ENCODE measurements at places on chromosomes 12 and 14.
A peak's percentile ranks its signal among the peaks of the same experiment; 100 is the strongest.

DNA sequence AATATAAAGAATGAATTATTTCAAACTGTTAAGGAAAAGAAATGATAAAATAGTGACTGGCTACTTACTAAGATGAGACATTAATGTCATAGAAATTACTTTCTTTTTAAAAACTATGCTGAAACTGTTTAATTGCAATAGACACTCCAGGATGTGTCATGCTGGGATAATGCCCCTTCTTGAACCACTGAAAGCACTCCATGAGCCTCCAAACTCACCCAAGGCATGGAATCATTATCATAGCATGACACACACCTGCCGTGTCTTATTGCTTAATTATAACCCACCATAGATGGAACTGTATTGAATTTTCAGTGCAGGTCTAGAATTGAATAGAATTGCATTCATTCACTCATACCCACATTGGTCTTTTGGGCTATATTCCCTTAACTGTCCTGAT lies 4.3 kb downstream of the MBIP start:
- no peak overlapping the region for H3K4me3 ChIP-seq
- H3K36me3 ChIP-seq = no peaks in the 10 kb centered on the region
- H3K4me1 ChIP-seq = peaks cover 18% of the 10 kb centered on the region
- no peak for DNase-seq
- H3K27me3 ChIP-seq = no peaks in the 10 kb centered on the region

DNA sequence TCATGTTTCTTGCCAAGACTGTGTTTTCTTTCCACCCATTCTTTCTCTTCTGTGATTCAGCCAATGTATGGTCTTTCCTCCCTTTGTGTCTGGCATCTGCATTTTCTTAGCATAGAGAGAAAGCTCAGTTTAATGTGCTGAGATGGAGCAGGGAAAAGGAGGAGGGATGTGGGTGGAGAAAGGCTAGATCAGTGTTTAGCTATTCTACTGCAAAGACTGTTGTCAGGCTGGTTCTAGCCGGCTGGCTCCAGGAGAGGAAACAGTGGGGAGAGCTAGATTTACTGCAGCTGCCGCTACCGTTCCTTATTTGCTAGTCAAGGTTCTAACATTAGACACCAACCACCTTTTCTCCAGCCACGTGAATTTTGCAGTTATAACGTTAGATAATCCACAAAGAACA lies 5.2 kb upstream of the RIMKLB start:
- no peaks in the 10 kb centered on the region for H3K36me3 ChIP-seq
- DNase-seq = no peak
- peaks cover 12% of the 10 kb centered on the region for H3K4me1 ChIP-seq
- H3K4me3 ChIP-seq = no peak overlapping the region
- peak overlapping the region; percentile 40 for H3K27ac ChIP-seq

DNA sequence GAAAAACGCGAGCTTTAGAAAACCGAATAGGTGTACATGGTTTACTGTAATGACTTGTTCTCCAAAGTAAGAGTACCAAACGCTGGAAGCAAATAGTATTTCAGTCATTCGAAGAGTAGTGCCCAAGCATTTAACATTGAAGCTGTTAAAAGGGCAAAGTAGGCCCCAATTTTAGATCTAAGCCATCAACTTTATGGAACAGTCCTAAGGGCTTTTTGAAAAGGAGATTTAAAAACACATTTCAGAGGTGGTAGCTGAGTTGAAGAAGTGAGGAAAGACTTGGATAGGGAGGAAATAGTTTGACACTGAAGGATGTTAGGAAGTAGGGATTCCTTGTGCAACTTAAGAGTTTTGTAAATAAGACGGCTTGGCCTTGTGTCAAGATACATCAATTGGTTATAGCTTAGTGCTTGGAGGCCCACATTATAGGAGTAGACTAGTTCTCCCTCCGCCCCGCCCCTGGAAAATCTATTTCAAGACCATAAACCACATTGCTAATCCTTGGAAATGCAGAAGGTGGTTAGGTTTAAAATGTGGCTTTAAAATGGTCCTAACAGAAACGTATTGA lies 783 bp upstream of the TUBA1B start:
- H3K27ac ChIP-seq = peak overlapping the region; percentile 81
- H3K4me1 ChIP-seq = peaks cover 36% of the 10 kb centered on the region
- no peaks in the 10 kb centered on the region for H3K27me3 ChIP-seq
- DNase-seq = no peak

DNA sequence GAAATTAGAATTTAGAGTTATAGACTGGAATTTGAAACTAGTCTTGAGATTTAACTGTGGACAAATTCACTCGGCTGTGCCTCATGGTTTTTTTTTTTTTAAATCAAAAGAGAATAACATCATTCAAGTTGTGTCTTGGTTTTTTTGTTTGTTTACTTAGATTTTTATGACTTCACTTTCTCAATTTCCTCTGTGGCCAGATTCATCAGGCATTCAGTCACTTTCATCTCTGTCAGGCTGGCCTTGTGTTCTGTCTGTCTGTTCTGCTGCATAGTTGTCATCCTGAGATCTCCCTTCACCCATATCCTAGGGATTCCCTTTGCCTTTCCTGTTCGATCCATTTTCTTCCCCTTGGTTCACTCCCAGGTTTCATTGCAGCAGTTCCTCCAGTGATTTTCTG lies 10.0 kb downstream of the MARK3 start:
- peaks cover 87% of the 10 kb centered on the region for H3K4me1 ChIP-seq
- no peak for DNase-seq
- H3K27me3 ChIP-seq = no peaks in the 10 kb centered on the region
- no peaks in the 10 kb centered on the region for H3K36me3 ChIP-seq

DNA sequence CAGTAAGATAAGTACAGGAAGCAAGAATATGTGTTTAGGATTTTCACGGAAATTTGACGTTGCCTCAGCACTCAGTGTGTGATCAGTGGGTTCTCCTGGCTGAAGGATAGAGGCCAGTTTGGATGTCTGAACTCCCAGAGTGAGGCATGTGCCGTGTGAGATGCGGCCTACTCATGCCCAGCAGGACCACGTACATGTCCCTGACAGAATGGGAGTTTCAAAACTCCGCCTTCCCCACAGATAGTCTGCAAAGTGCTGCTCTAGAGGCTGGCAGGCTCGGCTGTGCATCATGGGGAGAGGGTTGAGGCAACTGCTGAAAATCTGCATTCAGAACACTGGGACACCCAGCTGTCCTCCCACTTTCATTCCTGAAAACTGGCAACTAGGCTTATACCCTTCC lies 58.3 kb downstream of the NINJ2 start:
- H3K36me3 ChIP-seq = no peaks in the 10 kb centered on the region
- H3K4me1 ChIP-seq = peaks cover 24% of the 10 kb centered on the region
- no peak for DNase-seq
- H3K4me3 ChIP-seq = no peak overlapping the region
- no peaks in the 10 kb centered on the region for H3K27me3 ChIP-seq

DNA sequence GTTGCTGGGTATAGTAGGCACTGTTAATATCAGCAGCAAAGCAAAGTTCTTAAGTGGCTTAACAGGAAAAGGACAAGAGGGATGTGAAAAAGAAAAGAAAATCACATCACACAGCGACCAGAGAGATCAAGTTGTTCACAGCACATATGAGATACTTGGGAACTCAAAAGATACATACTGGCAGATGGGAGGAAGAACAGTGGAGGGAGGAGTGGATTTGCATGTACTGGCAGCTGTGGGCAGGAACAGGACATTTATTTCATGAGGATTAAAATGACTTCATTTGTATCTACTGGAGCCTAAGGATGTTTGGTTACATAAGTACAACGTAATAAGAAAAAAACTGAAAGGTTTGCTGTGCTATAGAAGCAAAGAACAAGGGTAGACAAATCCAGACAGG lies 136.5 kb upstream of the IFNG-AS1 start:
- no peaks in the 10 kb centered on the region for H3K36me3 ChIP-seq
- H3K4me3 ChIP-seq = no peak overlapping the region
- no peak for DNase-seq
- no peaks in the 10 kb centered on the region for H3K4me1 ChIP-seq
- H3K27ac ChIP-seq = no peak overlapping the region
- no peaks in the 10 kb centered on the region for H3K27me3 ChIP-seq

GRCh38 chr12:92085040-92085735 lies 60.5 kb downstream of the BTG1 start:
- H3K4me1 ChIP-seq = peaks cover 8% of the 10 kb centered on the region
- no peak overlapping the region for H3K4me3 ChIP-seq
- no peaks in the 10 kb centered on the region for H3K36me3 ChIP-seq
- no peak for DNase-seq

- no peaks in the 10 kb centered on the region for H3K4me1 ChIP-seq
- no peaks in the 10 kb centered on the region for H3K36me3 ChIP-seq
- no peak overlapping the region for H3K4me3 ChIP-seq
- H3K27ac ChIP-seq = no peak overlapping the region
- no peak for DNase-seq
- H3K27me3 ChIP-seq = no peaks in the 10 kb centered on the region
These were observed 68.2 kb downstream of the GPATCH2L start for GRCh38 chr14:76219873-76220272.

DNA sequence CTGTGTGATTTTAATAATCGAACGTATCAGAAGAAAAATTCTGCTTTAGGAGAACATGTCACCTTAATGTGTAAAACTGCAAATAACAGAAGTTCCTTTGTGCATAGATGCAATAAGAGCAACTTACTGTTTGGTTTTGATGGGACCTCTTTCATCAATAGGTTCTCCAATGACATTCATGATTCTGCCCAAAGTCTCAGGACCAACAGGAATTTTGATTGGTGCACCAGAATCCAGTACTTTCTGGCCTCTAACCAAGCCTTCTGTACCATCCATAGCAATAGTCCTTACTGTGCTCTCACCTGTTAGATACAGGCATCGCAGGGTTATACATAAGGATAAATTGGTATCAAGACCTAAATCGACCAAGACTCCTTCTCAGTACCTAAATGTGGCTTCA lies 1.1 kb downstream of the ATP5F1B start:
- no peak for DNase-seq
- peaks cover 26% of the 10 kb centered on the region for H3K4me1 ChIP-seq
- H3K36me3 ChIP-seq = peaks cover 3% of the 10 kb centered on the region
- H3K27me3 ChIP-seq = no peaks in the 10 kb centered on the region
- peak overlapping the region; percentile 95 for H3K27ac ChIP-seq

- no peaks in the 10 kb centered on the region for H3K27me3 ChIP-seq
- no peak overlapping the region for H3K27ac ChIP-seq
- no peak for DNase-seq
- no peaks in the 10 kb centered on the region for H3K36me3 ChIP-seq
- H3K4me3 ChIP-seq = no peak overlapping the region
These were observed 62.7 kb downstream of the EEA1 start for GRCh38 chr12:92866418-92866817.

GRCh38 chr12:22538311-22538710 lies 6.0 kb downstream of the C2CD5 start:
- H3K36me3 ChIP-seq = peaks cover 6% of the 10 kb centered on the region
- peaks cover 54% of the 10 kb centered on the region for H3K4me1 ChIP-seq
- H3K27me3 ChIP-seq = no peaks in the 10 kb centered on the region

DNA sequence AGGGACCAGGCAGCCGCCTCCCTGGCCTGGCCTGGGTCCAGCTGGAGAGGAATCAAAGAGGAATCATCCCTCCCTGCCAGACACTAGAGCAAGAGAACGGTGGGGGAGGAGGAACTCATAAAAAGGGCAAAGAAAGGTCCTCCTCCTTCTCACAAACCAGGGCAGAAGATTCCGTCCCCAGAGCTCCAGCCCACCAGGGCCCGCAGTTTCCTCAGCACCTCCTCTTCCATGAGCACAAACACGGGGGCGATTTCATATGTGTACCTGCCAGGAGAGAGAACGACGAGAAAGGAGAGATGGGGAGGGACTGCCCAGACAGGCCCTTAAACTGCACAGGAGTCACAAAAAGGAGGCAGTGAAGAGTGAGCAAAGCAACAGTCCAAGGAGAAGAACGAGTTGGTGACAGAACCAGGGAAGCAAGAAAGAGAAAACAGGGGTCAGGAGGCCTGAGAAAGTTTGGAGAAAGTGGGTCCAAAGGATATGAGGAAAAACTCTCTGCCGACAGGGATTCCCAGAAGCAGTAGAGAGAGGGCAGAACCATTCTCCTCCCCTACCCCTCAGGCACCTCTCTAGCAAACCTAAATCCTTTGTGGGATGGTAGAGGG lies 8.7 kb upstream of the ZNF740 start:
- no peak for DNase-seq
- no peaks in the 10 kb centered on the region for H3K27me3 ChIP-seq
- H3K36me3 ChIP-seq = no peaks in the 10 kb centered on the region
- no peak overlapping the region for H3K27ac ChIP-seq

- H3K27ac ChIP-seq = no peak overlapping the region
- DNase-seq = no peak
- no peaks in the 10 kb centered on the region for H3K4me1 ChIP-seq
- H3K36me3 ChIP-seq = no peaks in the 10 kb centered on the region
- H3K4me3 ChIP-seq = no peak overlapping the region
These were observed 64.4 kb downstream of the TMTC1 start for GRCh38 chr12:29719381-29719780.

- no peaks in the 10 kb centered on the region for H3K36me3 ChIP-seq
- peak; percentile 71 for DNase-seq
- no peaks in the 10 kb centered on the region for H3K4me1 ChIP-seq
- H3K4me3 ChIP-seq = no peak overlapping the region
- no peak overlapping the region for H3K27ac ChIP-seq
These were observed 50.4 kb upstream of the DDX11 start for GRCh38 chr12:31023271-31023724.

DNA sequence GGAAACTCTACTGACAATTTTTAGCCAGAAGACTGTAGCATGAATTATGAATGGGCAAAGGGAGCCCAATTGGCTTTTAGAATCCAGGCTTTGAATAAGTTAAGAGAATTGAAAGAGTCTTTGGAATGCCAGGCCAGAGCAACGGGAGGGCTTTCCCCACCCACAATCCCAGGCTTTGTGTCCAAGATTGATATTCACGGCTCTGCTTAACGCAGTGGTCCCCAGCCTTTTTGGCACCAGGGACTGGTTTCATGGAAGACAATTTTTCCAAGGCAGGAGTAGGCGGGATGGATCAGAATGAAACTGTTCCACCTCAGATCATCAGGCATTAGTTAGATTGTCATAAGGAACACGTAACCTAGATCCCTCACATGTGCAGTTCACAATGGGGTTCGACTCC lies 79.6 kb downstream of the EPS8 start:
- no peak for DNase-seq
- H3K36me3 ChIP-seq = no peaks in the 10 kb centered on the region
- H3K27me3 ChIP-seq = no peaks in the 10 kb centered on the region
- peaks cover 20% of the 10 kb centered on the region for H3K4me1 ChIP-seq

DNA sequence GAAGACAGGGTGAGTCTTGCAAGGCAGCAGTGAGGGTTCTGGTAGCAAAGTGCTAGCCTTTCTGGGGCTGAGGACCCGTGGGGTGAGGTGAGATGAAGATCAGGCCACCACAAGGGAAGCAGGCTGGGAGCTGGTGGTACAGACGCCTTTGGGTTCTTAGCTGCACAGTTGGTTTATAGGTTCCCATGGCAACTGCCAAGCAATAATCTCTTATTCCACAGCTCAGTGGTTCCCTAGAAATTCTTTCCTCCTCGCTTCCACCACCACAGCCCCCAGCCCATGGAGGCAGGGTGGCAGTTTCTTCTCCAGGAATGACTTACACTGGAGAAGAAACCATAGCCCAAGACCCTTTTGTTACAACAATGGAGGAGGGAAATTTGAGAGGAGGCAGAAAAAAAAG lies 82.1 kb downstream of the CMKLR1 start:
- no peak overlapping the region for H3K4me3 ChIP-seq
- no peak for DNase-seq
- H3K36me3 ChIP-seq = no peaks in the 10 kb centered on the region
- no peaks in the 10 kb centered on the region for H3K4me1 ChIP-seq
